ENCODE measurements at places on chromosomes 2 and 18.

DNA sequence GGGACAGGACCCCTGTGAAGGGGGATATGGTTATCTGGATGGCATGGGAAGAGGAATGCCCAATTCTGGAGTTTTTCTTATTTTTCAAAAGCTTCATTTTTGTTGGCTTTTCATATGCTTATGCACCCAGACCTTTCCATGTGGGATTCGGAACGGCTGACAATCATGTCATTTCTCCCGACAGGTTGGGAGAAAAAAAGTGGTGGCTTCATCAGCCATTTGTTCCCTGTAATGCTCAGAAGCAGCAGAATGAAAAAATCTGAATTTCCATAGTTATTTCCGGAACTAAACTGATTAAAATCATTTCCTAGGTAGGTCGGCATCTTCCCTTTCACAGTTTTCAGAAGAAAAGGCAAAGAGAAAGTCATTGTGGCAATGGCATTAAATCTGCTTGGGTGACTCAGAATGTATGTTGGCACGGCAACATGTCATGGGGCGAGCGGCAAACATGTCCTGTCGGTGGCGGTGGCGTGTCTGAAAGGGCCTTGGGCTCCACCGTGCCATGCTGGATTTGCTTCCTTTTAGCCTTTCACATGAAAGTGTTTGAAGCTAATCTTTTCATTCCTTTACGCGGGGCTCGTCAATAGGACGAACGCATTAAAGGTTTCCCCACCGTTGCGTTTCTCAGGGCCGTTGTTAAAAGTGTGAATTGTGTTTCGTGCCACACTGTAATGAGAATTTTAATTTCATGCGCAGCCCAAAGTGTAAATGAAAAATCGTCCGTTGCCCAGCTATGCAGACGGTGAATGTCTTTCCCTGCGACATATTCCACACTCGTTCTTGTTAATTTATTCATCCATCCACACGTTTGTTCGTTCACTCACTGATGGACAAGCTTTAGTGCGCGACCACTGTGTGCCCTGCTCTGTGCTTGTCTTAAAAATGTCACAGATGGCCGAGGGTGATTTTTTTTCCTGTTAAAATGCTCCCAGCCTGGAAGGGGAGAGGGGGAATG is 18.5 kb downstream of the ACKR3 start:
- H3K36me3 ChIP-seq = no peaks in the 10 kb centered on the region
- no peak overlapping the region for H3K27ac ChIP-seq
- H3K4me1 ChIP-seq = no peaks in the 10 kb centered on the region
- DNase-seq = no peak

GRCh38 chr2:37523814-37524362 is 147.6 kb downstream of the CDC42EP3 start:
- H3K36me3 ChIP-seq = no peaks in the 10 kb centered on the region
- no peak for DNase-seq
- H3K27me3 ChIP-seq = peaks cover 31% of the 10 kb centered on the region
- H3K27ac ChIP-seq = no peak overlapping the region

- no peak overlapping the region for H3K4me3 ChIP-seq
- DNase-seq = no peak
- H3K36me3 ChIP-seq = peaks cover 17% of the 10 kb centered on the region
- peaks cover 21% of the 10 kb centered on the region for H3K4me1 ChIP-seq
- H3K27me3 ChIP-seq = no peaks in the 10 kb centered on the region
- H3K27ac ChIP-seq = no peak overlapping the region
Measured at GRCh38 chr2:144124882-144125281, 395.0 kb downstream of the ZEB2 start.

GRCh38 chr18:79597176-79597830 is 82.3 kb upstream of the CTDP1 start:
- H3K36me3 ChIP-seq = no peaks in the 10 kb centered on the region
- H3K4me3 ChIP-seq = no peak overlapping the region
- no peak overlapping the region for H3K27ac ChIP-seq
- peaks cover 1% of the 10 kb centered on the region for H3K4me1 ChIP-seq
- DNase-seq = no peak

- no peak overlapping the region for H3K4me3 ChIP-seq
- no peaks in the 10 kb centered on the region for H3K27me3 ChIP-seq
- H3K4me1 ChIP-seq = no peaks in the 10 kb centered on the region
- DNase-seq = no peak
- peaks cover 33% of the 10 kb centered on the region for H3K36me3 ChIP-seq
Measured at GRCh38 chr2:181552808-181553207, 95.6 kb downstream of the ITGA4 start.

DNA sequence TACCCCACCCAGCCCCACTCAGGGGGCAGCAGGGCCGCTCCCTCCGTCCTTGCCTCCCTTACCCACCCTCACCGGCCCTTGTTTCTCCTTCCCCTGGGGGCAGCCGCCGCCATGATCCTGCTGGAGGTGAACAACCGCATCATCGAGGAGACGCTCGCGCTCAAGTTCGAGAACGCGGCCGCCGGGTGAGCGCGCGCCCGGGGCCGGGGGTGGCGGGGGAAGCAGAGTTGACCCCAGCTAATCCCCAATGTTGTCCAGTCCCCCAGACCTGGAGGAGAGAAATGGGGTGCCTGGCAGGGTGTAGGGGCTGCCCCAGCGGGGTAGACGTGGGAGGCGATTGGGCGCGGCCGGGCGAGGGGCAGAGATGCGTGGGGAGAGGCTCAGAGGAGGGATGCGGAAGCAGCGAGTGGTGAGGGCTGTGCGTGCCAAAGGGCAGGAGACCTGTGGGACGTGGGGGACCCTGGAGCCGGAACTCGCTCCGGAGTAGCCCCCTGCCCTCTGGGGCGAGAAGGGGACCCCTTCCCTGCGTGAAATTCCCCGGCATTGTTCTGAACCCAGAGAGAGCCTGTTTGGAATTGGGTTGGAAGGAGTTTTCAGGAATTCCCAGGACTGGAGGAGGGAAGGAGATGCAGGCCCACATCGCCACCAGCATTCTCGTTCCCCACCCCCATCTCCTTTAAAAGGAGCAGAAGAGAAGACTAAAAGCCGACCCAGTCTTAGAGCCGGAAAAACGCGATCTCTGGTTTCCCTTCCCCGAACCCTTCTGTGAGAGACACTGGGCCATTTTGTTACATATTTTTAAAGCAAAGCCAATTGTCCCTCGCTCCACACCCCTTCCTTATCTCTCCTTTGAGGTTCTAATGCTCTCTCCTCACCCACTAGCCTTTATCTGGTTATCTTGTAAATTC is 625 bp downstream of the ARPC2 start:
- peaks cover 39% of the 10 kb centered on the region for H3K4me1 ChIP-seq
- peak overlapping the region; percentile 89 for H3K4me3 ChIP-seq
- peak; percentile 61 for DNase-seq
- peak overlapping the region; percentile 95 for H3K27ac ChIP-seq

- no peaks in the 10 kb centered on the region for H3K27me3 ChIP-seq
- H3K27ac ChIP-seq = no peak overlapping the region
- H3K4me1 ChIP-seq = no peaks in the 10 kb centered on the region
- DNase-seq = no peak
Measured at GRCh38 chr18:72375618-72376017, 168.5 kb downstream of the CBLN2 start.

- no peak overlapping the region for H3K27ac ChIP-seq
- DNase-seq = no peak
- H3K27me3 ChIP-seq = peaks cover 16% of the 10 kb centered on the region
- no peak overlapping the region for H3K4me3 ChIP-seq
- H3K36me3 ChIP-seq = no peaks in the 10 kb centered on the region
Measured at GRCh38 chr2:74935975-74936391, 22.5 kb upstream of the POLE4 start.

GRCh38 chr18:69208545-69208944 is 192.1 kb upstream of the DOK6 start:
- H3K4me1 ChIP-seq = no peaks in the 10 kb centered on the region
- H3K27me3 ChIP-seq = no peaks in the 10 kb centered on the region

DNA sequence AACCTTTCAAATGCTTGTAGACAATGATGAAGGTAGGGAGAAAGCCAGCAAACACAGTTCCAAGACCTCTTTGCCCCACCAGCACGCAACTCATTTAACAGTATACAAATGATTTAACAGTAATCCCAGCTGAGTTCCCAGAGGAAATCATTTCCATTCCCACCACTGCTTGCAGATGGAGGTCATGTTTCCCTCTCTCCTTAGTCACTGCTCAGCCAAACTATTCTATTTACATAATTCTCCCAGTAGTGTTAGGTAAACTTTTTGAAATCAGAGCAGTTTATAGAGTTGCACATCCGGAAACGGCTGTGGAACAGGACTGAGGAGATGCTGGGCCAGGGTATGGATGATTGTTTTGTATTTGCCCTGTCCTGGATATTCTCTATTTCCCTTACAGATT is 328.5 kb downstream of the FIGN start:
- no peaks in the 10 kb centered on the region for H3K36me3 ChIP-seq
- DNase-seq = no peak
- no peak overlapping the region for H3K27ac ChIP-seq
- H3K4me1 ChIP-seq = no peaks in the 10 kb centered on the region
- no peak overlapping the region for H3K4me3 ChIP-seq

- H3K27ac ChIP-seq = no peak overlapping the region
- no peak overlapping the region for H3K4me3 ChIP-seq
- H3K27me3 ChIP-seq = no peaks in the 10 kb centered on the region
Measured at GRCh38 chr2:113867571-113867970, 22.3 kb upstream of the ACTR3 start.

DNA sequence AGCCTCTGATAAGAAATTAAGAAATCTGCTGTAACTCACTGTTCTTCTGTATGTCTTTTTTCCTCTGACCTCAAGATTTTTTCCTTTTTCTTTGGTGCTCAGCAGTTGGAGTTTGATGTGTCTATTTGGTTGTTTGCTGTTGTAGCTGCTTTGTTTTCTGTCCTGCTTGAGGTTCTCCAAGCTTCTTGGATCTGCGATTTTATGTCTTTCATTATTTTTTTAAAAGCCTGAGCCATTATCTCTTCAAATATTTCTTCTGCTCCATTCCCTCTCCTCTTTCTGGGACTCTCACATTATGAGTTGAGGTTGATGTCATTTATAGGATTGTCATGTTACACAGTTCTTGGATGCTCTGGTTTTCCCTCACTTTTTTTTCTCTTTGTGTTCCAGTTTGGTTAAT is 47.7 kb downstream of the RAMP1 start:
- peak overlapping the region; percentile 71 for H3K27ac ChIP-seq
- no peak overlapping the region for H3K4me3 ChIP-seq
- no peak for DNase-seq

DNA sequence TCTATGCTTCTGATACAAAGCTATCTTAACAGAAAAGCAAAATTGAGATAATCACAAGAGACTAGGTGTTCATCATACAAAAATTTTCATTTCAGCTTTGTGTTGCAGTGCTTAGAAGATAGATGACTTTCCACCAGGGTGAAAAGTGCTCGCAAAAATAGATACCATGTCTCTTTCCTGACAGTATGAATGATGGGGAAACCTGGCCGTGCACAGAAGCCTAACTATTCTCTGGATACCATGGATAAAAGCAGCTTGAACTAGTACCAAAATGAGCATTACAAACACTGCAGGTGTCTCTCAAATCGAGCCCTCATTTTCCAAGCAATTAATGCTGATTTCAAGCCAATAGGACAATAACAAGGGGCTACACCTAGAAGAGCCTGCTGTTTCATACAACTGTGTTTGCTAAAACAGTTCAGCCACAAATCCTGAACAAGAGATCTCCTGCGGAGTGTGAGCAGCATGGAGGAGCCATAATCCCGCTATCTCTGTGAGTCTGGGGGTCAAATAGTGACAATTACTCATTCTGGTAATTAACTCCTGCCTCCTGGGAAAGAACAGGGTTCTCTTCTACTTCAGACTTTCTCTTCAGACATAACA is 507.6 kb downstream of the PID1 start:
- no peaks in the 10 kb centered on the region for H3K27me3 ChIP-seq
- H3K27ac ChIP-seq = no peak overlapping the region
- H3K36me3 ChIP-seq = no peaks in the 10 kb centered on the region
- DNase-seq = no peak

All from activated T-helper 2 cell treated with anti-CD3 and anti-CD28 coated beads, Interferon-gamma antibody, Interleukin-2, Interleukin-4, amounts not matched to agents 10 μg/mL and 5 μg/mL and 100 μg/mL, durations not matched to agents 14 hours and 24 hours and 36 hours (primary cell).